ENCODE measurements at places on chromosomes 7 and 10.

DNA sequence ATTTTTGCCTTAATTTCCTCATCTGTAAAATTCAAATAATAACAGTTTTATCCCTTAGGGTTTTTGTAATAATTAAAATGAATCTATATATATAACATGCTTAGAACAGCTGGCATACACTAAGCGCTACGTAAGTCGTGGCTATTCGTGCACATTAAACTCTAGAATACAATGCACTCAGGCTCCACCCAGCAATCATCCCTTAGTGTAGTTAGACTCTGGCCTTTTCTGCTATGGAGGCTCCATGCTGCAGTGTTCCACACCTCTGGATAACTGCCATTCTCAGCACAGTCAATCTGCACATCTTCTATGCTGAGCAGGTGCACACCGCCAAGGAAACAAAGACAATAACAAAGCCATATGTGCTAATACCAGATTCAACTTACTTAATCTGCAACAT lies 92.9 kb downstream of the IPMK start:
- DNase-seq = no peak

DNA sequence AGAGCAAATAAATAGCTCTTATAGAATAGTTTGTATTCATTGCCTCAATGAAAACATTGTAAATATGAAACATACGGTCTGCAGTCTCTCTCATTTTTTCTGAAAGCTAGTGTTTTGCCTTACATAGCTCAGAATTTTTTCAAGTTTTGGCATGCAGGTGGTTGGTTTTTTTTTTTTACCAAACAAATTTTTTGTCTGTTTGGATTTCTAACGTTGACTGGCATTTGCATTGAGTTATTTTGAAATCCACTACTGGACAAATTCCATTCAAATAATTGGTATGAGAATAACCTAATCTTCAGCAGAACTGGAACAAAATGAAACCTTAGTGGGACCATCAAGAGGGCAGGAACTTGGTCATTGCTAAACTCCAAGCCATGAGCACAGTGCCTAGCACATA lies 107.6 kb upstream of the SAMD8 start:
- no peak for DNase-seq

- no peak for DNase-seq
Observed at GRCh38 chr10:29522061-29522855, 112.5 kb downstream of the SVIL start.

GRCh38 chr10:117240621-117241529 lies at the start of gene SLC18A2:
TSS of gene SLC18A2 (plus strand) at chr10:117241114. CDS start at chr10:117241694, 580 bp downstream.
- no peak for DNase-seq

- no peak for DNase-seq
Observed at GRCh38 chr10:28201410-28202400, 101.2 kb downstream of the MPP7 start.

GRCh38 chr10:75437693-75438092 lies 6.3 kb downstream of the LRMDA start:
- DNase-seq = no peak

- DNase-seq = no peak
Observed at GRCh38 chr10:132532749-132533560, 4.6 kb upstream of the INPP5A start.

GRCh38 chr10:109968953-109969759 lies 38.6 kb upstream of the ADD3 start:
- no peak for DNase-seq

GRCh38 chr7:149013876-149014275 lies 14.4 kb downstream of the PDIA4 start:
- DNase-seq = no peak

- peak; percentile 27 for DNase-seq
Observed at GRCh38 chr10:30059209-30060107, at the start of gene JCAD. TSS of gene JCAD (minus strand) at chr10:30059586. CDS start at chr10:30047812, 11,774 bp downstream.

- DNase-seq = no peak
Observed at GRCh38 chr10:90136731-90137316, 435.4 kb downstream of the KIF20B start.

- DNase-seq = no peak
Observed at GRCh38 chr10:67923551-67923950, 39.1 kb downstream of the SIRT1 start.

DNA sequence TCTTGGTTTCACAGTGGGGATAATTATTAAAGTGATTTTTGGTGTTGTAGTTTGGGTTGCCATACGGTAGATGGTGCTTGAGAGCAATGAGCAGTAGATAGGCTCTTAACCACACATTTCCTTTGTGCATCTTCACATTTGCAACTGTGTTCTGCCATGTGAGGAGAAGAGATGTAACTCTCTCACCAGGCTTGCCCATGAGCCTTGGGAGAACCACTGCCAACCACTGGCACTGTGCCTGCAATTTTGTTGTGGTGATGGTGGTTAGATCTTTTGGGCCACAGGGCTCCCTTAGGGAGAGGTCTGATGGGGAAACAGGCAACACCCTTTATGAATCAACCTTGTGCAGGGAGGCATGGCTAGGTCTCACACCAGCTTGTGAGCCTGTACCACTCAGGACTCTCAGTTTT lies 204.3 kb downstream of the CCDC7 start:
- no peak for DNase-seq

GRCh38 chr10:12842310-12842709 lies 159.2 kb downstream of the CCDC3 start:
- DNase-seq = no peak

DNA sequence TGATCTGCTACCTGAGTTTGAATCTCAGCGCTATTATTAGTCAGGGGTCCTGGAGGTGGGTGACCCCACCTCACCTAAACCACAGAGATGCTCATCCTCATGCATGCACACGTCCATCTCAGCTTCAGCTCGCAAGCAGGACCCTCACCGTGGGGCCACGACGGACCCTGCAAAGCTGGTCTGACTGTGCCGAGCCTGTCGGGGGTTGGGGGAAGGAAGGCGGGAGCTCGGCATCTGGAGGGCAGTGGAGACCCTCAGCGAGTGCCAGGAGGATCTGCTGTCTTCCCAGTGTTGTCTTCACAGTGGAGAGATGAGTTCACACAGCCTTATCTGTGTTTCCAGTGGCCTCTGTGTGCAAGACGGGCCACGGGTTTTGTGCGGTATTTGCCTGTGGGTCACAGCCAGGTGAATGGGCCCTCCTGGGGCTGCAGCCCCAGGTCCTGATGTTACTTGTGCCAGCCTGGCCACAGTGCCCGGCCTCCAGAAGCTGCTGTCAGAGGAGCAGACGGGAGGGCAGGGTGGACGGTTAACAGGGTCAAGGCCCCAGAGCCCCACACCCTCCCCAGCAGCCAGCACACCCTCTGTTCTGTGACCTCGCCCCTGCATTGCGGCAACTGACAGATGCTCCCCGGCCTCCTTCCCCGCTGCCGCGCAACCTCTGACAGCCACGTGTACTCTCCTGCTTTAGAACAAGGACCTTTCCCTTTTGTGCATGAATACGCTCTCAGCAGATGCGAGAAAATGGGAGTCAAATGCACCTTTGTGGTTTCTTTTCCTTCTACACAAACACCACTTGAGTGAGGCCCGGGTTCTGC lies 528.8 kb downstream of the DNAJB6 start:
- no peak for DNase-seq

DNA sequence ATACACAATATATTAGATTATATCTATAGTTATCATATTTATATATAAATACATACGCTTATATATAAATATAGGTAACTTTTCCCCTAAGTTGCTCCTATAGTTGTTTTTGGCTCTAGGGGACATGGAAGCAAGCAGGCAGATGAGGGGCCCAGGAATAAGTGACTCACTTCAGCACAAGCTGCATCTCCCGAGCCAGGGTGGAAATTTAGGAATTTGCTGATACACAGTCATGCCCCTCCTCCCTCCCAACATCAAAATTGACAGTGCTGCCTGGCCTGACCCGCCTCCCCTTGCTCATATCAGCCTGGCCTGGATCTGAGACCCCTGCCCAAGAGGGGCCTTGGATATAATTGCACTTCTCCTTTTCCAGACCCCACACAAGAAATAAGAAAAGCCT lies 33.8 kb downstream of the MKI67 start:
- DNase-seq = no peak

DNA sequence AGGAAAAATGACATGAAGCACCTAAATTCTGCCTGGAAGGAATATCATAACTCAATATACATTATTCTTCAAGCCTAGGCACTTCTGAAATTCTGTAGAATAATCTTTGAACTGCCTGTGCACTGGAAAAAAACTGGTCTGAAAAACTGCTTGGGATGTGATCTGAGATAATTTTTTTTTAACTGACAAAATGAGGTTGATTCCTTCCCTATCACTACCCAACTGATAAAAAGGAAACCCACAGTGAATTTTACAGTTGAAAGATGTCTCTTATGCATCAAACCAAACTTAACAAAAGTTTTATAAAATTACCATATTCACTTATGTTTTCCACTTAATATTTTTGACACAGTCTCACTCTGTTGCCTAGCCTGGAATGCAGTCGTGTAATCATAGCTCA lies 67.2 kb upstream of the FAM133B start:
- no peak for DNase-seq

DNA sequence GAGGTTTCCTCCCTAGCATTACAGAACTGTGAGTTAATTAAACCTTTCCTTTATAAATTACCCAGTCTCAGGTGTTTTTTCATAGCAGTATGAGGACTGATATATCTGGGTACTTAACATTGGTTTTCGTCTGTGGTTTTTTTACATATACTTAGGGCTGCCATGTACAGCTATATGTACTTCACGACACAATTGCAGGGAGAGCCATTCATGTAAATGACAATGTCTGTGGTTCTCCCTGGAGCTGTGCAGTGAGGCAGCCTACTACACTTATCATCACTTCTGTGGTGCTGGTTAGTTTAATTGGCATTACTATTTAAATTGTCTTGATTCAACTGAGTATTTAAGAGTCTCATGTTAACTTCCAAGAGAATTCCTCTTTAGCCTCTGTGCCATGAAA lies 40.7 kb downstream of the AVL9 start:
- no peak for DNase-seq

GRCh38 chr7:116707289-116707688 lies 35.3 kb downstream of the MET start:
- DNase-seq = no peak

DNA sequence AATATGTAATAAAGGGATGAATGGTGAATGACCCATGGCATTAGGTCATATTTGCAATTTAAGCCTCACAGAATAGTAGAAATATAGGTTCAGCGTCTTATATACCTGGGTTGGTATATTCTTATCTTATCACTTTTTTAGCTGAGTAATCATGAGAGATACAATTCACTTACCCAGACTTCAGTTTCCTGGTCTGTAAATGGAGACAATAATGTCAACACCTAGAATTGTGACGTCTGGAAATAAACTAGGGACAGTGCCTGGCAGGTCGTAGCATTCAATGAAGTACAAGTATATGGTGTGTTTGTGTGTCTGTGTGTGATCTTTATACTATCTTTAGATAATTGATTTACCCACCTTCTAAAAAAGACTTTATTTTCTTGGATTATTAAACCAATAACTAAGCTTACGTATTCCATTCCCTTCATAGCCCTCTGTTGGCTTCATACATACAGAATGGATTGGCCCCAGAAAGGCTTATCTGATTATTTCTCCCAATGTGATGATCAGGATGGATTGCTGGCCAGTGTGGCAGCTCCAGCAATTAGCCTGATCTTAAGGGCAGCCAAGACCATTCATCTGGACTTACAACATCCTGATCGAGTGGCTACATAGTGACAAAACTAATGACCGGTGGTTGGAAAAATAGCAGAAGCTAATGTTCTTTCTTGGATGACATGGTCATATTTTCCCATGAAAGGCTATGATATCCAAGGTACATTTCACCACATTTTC lies 121.2 kb upstream of the NPVF start:
- DNase-seq = no peak

DNA sequence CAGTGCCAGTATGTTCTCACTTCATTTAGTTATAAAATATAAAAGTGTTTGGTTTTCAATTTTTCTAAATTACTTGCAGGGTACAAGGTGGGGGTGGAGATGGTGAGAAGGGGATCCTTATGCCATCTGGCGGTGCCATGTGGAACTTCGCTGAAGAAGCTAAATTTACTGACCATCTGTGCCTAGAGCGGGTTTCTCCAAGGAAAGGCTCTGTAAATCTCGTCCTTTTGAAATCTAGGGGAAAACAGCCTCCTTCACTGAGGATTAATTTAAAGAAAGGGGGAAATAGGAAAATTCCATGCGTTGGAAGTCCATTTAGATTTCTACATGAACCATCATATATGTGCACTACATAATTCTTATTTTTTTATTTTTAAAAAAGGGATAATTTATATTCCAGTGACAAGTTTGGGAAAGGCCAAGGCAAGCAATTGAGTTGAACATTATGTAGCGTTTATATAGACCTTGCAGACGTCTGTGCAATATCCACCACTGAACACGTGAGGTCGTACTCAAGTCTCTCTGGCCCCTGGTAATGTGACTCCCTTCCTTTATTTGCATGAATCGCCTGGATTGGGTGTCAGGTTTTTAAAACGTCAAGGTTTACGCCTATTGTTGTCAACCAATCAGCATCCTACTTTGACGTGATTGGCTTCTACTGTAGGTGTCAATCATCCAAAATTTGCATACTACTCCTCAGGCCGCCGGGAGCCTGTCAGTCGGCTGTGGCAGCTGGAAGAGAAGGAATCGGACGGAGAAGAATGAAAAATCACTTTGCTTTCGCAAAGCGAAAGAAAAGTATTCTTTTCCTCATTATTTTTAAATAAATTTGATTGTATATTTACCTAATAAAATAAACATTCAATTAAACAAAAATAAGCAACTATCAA lies 297.1 kb upstream of the NFE2L3 start:
- no peak for DNase-seq

DNA sequence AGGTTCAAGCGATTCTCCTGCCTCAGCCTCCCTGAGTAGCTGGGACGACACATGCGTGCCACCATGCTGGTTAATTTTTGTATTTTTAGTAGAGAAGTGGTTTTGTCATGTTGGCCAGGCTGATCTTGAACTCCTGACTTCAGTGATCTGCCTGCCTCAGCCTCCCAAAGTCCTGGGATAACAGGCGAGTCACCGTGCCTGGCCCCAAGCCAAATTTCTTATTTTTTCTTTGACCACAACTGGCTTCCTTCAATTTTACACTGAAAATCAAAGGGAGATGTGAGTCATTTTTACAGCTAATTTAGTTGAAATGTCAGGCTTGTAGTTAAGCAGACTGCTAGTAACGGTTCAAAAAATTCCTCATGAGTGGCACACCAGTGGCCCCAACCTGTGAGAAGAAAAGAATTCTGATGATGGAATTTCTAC lies 7.8 kb downstream of the RNF216 start:
- DNase-seq = no peak

DNA sequence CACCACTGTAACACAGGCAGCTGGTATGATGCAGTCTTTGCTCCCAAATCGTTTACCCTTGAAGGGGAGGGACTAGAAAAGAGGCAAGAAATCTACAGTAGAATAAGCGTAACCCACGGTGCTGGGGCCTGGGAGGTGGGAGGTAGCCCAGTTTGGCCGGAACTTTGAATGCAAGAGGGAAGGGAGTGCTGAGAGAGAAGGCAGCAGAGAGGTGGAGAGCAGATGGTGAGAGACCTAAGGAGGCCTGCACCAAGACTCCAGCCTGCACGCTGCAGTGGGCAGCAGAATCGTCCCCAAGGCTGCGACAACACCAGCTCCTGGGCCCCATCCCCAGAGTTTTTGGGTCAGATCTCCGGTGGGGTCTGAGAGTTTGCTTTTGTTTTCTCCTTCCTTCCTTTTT lies 547.5 kb downstream of the GALNT17 start:
- no peak for DNase-seq

- DNase-seq = no peak
Observed at GRCh38 chr10:121668314-121669027, 70.2 kb upstream of the FGFR2 start.

Data from GM06990 (cell line).